Endodermal cell (in vitro differentiated cells): ENCODE measurements at places on chromosomes 1 and 21. TPM values are rescaled to one million over a fixed set of nuclear protein-coding genes. Genes with fewer than 3 reads are reported as not detected.

The F13B gene
- not detected in 3 replicates for total RNA-seq

The RGS8 gene
- total RNA-seq: 5.6 to 7.8 TPM (median 6.0 TPM) in 3 replicates

The ZNF593OS gene
- not detected in 3 replicates for total RNA-seq

The TRIM67 gene
- 0.04 to 0.08 TPM in 2 of 3 replicates, not detected in the other for total RNA-seq

The SUMO3 gene
- total RNA-seq: 77.2 to 97.5 TPM (median 96.4 TPM) in 3 replicates

The GBP1 gene
- total RNA-seq: not detected in 3 replicates

The CA14 gene
- 44.9 and 54.0 TPM in 2 replicates for total RNA-seq

The KHDRBS1 gene
- total RNA-seq: 223 to 240 TPM (median 235 TPM) in 3 replicates

The LDLRAD1 gene
- total RNA-seq: not detected in 2 replicates

The NUP210L gene
- total RNA-seq: 0.05 and 0.07 TPM in 2 replicates

The CHRNB2 gene
- total RNA-seq: 0.55 and 0.86 TPM in 2 replicates

GRCh38 chr1:33000427-33001026 lies 35.9 kb upstream of the RNF19B start:
- H3K36me3 ChIP-seq: peaks cover 3% of the 10 kb centered on the region
- H3K4me3 ChIP-seq: no peak overlapping the region
- no peak overlapping the region for H3K27ac ChIP-seq
- peaks cover 14% of the 10 kb centered on the region for H3K4me1 ChIP-seq

GRCh38 chr1:179637211-179637860 lies 45.7 kb downstream of the TDRD5 start:
- no peak overlapping the region for H3K27ac ChIP-seq
- no peak overlapping the region for H3K4me3 ChIP-seq
- H3K27me3 ChIP-seq: no peaks in the 10 kb centered on the region
- H3K36me3 ChIP-seq: no peaks in the 10 kb centered on the region
- no peaks in the 10 kb centered on the region for H3K4me1 ChIP-seq

- H3K36me3 ChIP-seq: no peaks in the 10 kb centered on the region
- no peak overlapping the region for H3K27ac ChIP-seq
- no peak for DNase-seq
These were observed 221.5 kb upstream of the BRINP3 start for GRCh38 chr1:190699165-190699564.

- H3K36me3 ChIP-seq: no peaks in the 10 kb centered on the region
- no peak overlapping the region for H3K27ac ChIP-seq
- H3K4me1 ChIP-seq: peaks cover 5% of the 10 kb centered on the region
- H3K27me3 ChIP-seq: no peaks in the 10 kb centered on the region
- DNase-seq: no peak
These were observed 47.3 kb downstream of the FAM78B start for GRCh38 chr1:166119471-166119965.

DNA sequence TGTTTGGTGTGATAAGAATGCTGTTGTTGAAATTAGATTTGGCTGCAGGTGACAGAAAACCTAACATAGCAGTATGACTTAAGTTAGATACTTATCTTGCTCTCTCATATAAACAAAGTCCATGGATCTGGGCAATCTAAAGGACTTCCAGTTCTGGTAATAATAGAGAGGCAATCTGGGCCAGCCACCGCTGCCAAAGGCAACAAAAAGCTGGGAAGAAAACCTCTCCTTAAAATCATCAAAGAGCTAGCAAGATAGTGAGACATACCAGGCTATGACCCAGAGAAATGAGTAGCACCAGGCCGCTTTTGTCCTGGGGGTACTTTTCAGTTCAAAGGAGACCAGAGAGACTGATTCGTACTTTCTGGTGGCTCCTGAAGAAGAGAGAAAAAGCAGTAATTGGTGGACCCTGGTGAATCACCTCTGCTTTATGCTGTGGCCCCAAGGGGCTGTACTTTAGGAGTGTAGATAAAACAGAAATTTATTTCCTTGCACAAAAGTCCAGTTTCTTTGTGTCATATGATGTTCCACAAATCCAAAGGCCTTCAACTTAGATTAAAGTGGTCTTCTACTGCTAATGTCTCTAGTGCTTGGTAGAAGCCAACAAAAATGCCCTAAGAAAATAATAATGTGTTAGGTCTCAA lies 125.4 kb downstream of the TBX19 start:
- no peak overlapping the region for H3K4me3 ChIP-seq
- H3K27ac ChIP-seq: no peak overlapping the region
- no peak for DNase-seq
- no peaks in the 10 kb centered on the region for H3K27me3 ChIP-seq

GRCh38 chr1:3469849-3470649 lies 15.6 kb downstream of the ARHGEF16 start:
- no peak for DNase-seq
- peaks cover 25% of the 10 kb centered on the region for H3K36me3 ChIP-seq
- H3K4me3 ChIP-seq: no peak overlapping the region
- peaks cover 8% of the 10 kb centered on the region for H3K4me1 ChIP-seq
- H3K27ac ChIP-seq: no peak overlapping the region
- H3K27me3 ChIP-seq: no peaks in the 10 kb centered on the region

- no peak overlapping the region for H3K27ac ChIP-seq
- no peaks in the 10 kb centered on the region for H3K4me1 ChIP-seq
- no peaks in the 10 kb centered on the region for H3K27me3 ChIP-seq
- no peak for DNase-seq
- no peaks in the 10 kb centered on the region for H3K36me3 ChIP-seq
- no peak overlapping the region for H3K4me3 ChIP-seq
These were observed 45.6 kb upstream of the CSF1 start for GRCh38 chr1:109864930-109865612.

GRCh38 chr21:43721939-43722338 lies 3.0 kb downstream of the PDXK start:
- peaks cover 6% of the 10 kb centered on the region for H3K27me3 ChIP-seq
- H3K36me3 ChIP-seq: no peaks in the 10 kb centered on the region
- no peak overlapping the region for H3K4me3 ChIP-seq
- no peak overlapping the region for H3K27ac ChIP-seq

- H3K4me1 ChIP-seq: no peaks in the 10 kb centered on the region
- no peak overlapping the region for H3K27ac ChIP-seq
- no peak overlapping the region for H3K4me3 ChIP-seq
- H3K36me3 ChIP-seq: no peaks in the 10 kb centered on the region
- H3K27me3 ChIP-seq: no peaks in the 10 kb centered on the region
- no peak for DNase-seq
These were observed 197.6 kb downstream of the LIPI start for GRCh38 chr21:14013056-14013603.

GRCh38 chr1:170309389-170310013 lies 163.7 kb downstream of the NTMT2 start:
- H3K27me3 ChIP-seq: no peaks in the 10 kb centered on the region
- H3K27ac ChIP-seq: no peak overlapping the region
- peak; percentile 66 for DNase-seq
- peaks cover 3% of the 10 kb centered on the region for H3K4me1 ChIP-seq
- no peaks in the 10 kb centered on the region for H3K36me3 ChIP-seq

DNA sequence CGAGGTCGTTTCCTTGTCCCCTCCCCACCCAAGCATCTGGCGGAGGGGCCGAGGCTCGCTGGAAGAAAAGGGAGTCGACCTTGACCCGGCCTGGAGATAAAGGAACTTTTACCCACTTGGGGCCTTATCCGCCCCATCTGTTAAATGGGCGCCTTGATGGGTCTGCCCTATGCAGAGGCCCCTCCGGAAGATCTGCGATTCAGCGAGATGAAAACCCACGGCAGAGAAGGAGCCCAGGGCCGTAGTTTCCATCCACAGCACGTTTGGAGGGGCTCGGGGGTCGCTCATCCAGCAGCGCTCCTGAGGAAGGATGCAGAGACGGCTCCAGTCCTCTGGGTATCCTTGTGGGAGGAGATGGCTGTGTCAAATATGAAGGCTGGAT lies 518 bp downstream of the NCMAP start:
- no peaks in the 10 kb centered on the region for H3K36me3 ChIP-seq
- H3K27ac ChIP-seq: no peak overlapping the region
- peak overlapping the region; percentile 64 for H3K4me3 ChIP-seq
- H3K4me1 ChIP-seq: no peaks in the 10 kb centered on the region
- no peak for DNase-seq

GRCh38 chr1:237457573-237457972 lies 415.6 kb downstream of the RYR2 start:
- H3K4me3 ChIP-seq: no peak overlapping the region
- H3K36me3 ChIP-seq: no peaks in the 10 kb centered on the region
- H3K4me1 ChIP-seq: no peaks in the 10 kb centered on the region
- H3K27ac ChIP-seq: no peak overlapping the region

GRCh38 chr1:208541225-208541855 lies 297.2 kb upstream of the PLXNA2 start:
- H3K27ac ChIP-seq: no peak overlapping the region
- DNase-seq: no peak
- no peak overlapping the region for H3K4me3 ChIP-seq
- H3K4me1 ChIP-seq: peaks cover 13% of the 10 kb centered on the region

DNA sequence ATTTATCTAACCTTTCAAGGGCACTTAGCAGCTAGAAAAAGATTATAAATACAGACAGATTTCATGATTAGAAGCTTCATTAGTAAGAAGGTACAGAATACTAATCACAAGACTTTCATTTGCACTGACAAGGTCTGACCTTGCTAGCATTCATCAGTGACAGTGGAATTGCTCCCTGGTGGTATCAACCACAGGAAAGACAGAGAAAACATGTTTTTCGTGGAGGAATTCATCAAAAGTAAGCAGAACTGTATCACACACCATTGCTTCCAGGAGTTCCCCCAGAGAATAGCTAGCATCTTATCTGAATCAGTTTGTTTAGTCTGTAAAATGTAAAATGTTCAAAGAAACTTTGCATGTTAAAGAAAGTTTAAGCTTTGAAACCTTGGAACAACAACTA lies 20.6 kb upstream of the CRB1 start:
- no peak overlapping the region for H3K4me3 ChIP-seq
- no peak overlapping the region for H3K27ac ChIP-seq
- H3K36me3 ChIP-seq: no peaks in the 10 kb centered on the region
- H3K27me3 ChIP-seq: no peaks in the 10 kb centered on the region
- DNase-seq: no peak

- DNase-seq: no peak
- no peaks in the 10 kb centered on the region for H3K27me3 ChIP-seq
- H3K27ac ChIP-seq: no peak overlapping the region
- no peaks in the 10 kb centered on the region for H3K36me3 ChIP-seq
- H3K4me3 ChIP-seq: no peak overlapping the region
These were observed 459.3 kb downstream of the PLPP3 start for GRCh38 chr1:56120021-56120420.

DNA sequence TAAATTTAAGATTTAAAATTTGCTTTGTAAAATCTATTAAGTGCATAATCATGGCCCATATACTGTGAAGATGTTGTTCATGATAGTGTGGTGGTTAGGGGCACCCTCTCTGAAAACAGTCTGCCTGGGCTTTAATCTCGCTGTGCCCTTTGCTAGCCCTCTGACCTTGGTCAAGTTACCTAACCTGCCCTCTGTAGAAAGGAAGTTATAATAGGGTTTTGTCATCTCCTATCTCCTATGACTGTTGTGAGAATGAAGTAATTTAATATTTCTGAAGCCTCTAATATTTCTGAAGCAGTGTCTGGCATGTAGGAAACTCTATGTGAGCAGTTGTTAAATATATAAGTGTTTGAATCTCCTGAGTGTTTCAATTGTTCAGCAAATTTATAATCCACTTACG lies 116.6 kb upstream of the IVNS1ABP start:
- no peak overlapping the region for H3K27ac ChIP-seq
- H3K36me3 ChIP-seq: no peaks in the 10 kb centered on the region
- no peaks in the 10 kb centered on the region for H3K4me1 ChIP-seq
- DNase-seq: no peak
- H3K27me3 ChIP-seq: no peaks in the 10 kb centered on the region
- no peak overlapping the region for H3K4me3 ChIP-seq

DNA sequence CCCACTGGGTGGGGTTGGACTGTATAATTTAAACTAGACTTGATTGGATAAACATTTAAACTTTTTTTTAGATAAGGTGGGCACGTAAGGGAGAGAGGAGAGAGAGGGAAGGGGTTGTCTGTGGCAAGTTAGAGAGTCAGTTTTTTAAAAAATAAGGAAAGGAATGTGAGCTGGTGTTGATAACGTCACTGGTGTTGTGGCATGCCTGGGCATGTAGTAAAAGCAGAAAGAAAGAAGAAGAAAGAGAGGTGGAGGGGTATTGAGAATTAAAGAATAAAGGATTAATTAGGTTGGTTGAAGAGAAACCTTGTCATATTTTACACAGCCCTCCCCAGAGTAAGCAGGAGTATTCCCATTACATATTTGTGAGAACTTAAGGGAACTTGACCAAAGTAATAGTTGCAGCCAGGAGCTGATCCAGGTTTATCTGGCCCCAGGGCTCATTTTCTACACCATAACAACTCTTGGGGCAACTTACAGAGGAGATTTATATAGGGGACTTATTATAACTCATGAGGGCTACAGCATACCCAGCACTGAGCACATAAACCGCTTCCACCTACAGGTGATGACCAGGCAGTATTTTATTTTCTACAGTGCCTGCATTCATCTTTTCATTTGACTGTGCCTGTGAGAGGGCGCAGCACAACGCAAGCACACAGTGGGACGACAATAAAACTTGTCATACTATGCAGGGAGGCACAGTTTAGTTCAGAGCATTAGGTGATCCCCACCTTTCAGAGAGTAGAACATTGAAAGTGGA lies 70.2 kb downstream of the CCDC30 start:
- H3K4me3 ChIP-seq: no peak overlapping the region
- H3K27me3 ChIP-seq: no peaks in the 10 kb centered on the region
- no peak overlapping the region for H3K27ac ChIP-seq
- H3K4me1 ChIP-seq: no peaks in the 10 kb centered on the region

GRCh38 chr1:113990530-113990929 lies 11.3 kb downstream of the OLFML3 start:
- no peak overlapping the region for H3K27ac ChIP-seq
- no peak overlapping the region for H3K4me3 ChIP-seq
- no peaks in the 10 kb centered on the region for H3K36me3 ChIP-seq
- no peak for DNase-seq
- no peaks in the 10 kb centered on the region for H3K4me1 ChIP-seq
- peaks cover 43% of the 10 kb centered on the region for H3K27me3 ChIP-seq

GRCh38 chr1:84847253-84848250 lies 45.5 kb downstream of the LPAR3 start:
- no peak overlapping the region for H3K4me3 ChIP-seq
- no peaks in the 10 kb centered on the region for H3K4me1 ChIP-seq
- no peak overlapping the region for H3K27ac ChIP-seq
- H3K36me3 ChIP-seq: no peaks in the 10 kb centered on the region
- H3K27me3 ChIP-seq: no peaks in the 10 kb centered on the region
- no peak for DNase-seq

GRCh38 chr1:209769971-209770370 lies 14.1 kb downstream of the TRAF3IP3 start:
- peaks cover 20% of the 10 kb centered on the region for H3K27me3 ChIP-seq
- H3K4me1 ChIP-seq: no peaks in the 10 kb centered on the region
- no peak overlapping the region for H3K4me3 ChIP-seq
- DNase-seq: no peak
- H3K36me3 ChIP-seq: no peaks in the 10 kb centered on the region
- H3K27ac ChIP-seq: no peak overlapping the region

- no peak for DNase-seq
- H3K4me3 ChIP-seq: no peak overlapping the region
- no peaks in the 10 kb centered on the region for H3K27me3 ChIP-seq
- H3K36me3 ChIP-seq: no peaks in the 10 kb centered on the region
These were observed 107.1 kb upstream of the TTC34 start for GRCh38 chr1:2908561-2908960.
